Left lung (tissue), 14 donors: ENCODE measurements at places on chromosomes 5 and 9. TPM values are rescaled to one million over a fixed set of nuclear protein-coding genes. Genes with fewer than 3 reads are reported as not detected.
A peak's percentile ranks its signal among the peaks of the same experiment; 100 is the strongest.

Gene TRPM3
- polyA plus RNA-seq, result 1.2 TPM

Gene SPINK6
- polyA plus RNA-seq, result not detected

Gene VLDLR
- 23.4 TPM for polyA plus RNA-seq

Gene PFN3
- polyA plus RNA-seq, result not detected

Gene SOHLH1
- not detected for polyA plus RNA-seq

Gene SMIM33
- 0.11 TPM for polyA plus RNA-seq

Gene TMC1
- 0.42 TPM for polyA plus RNA-seq

GRCh38 chr9:120878188-120879130 lies 1.5 kb upstream of the PHF19 start:
- no peaks in the 10 kb centered on the region for H3K27me3 ChIP-seq
- no peak for DNase-seq
- H3K27ac ChIP-seq, result no peak overlapping the region
- no peaks in the 10 kb centered on the region for H3K36me3 ChIP-seq
- peaks cover 30% of the 10 kb centered on the region for H3K4me1 ChIP-seq
- peak overlapping the region; percentile 85 for H3K4me3 ChIP-seq

DNA sequence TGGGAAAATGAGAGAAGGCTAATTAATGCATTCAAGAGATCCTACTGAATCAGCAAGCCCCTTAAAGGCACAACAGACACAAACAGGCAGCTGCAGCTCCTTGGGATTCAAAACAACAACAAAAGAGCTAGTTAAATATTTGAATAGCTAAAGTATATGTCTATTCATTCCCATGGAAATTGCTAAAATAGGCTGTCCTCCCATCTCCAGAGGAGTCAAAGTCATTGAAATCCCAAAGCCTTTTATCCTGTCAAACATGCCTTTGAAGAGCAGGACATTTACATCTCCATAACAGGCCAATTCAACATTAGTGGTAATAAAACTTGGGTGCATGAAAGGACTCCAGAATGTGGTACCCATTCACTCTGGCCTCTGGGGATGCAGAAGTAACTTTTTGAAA lies 177.4 kb downstream of the NTRK2 start:
- H3K27me3 ChIP-seq, result no peaks in the 10 kb centered on the region
- H3K4me3 ChIP-seq, result no peak overlapping the region
- H3K36me3 ChIP-seq, result no peaks in the 10 kb centered on the region
- no peaks in the 10 kb centered on the region for H3K4me1 ChIP-seq

GRCh38 chr5:138018849-138019248 lies 14.0 kb downstream of the FAM13B start:
- no peak overlapping the region for H3K27ac ChIP-seq
- H3K4me1 ChIP-seq, result peaks cover 10% of the 10 kb centered on the region
- no peaks in the 10 kb centered on the region for H3K36me3 ChIP-seq
- no peaks in the 10 kb centered on the region for H3K27me3 ChIP-seq
- no peak for DNase-seq

GRCh38 chr5:164433106-164433870 lies 927.9 kb downstream of the MAT2B start:
- H3K36me3 ChIP-seq, result no peaks in the 10 kb centered on the region
- H3K27me3 ChIP-seq, result no peaks in the 10 kb centered on the region
- no peak for DNase-seq
- no peak overlapping the region for H3K4me3 ChIP-seq

GRCh38 chr5:111069839-111070238 lies 1.7 kb upstream of the TSLP start:
- no peaks in the 10 kb centered on the region for H3K36me3 ChIP-seq
- no peaks in the 10 kb centered on the region for H3K4me1 ChIP-seq
- H3K27me3 ChIP-seq, result peaks cover 22% of the 10 kb centered on the region

GRCh38 chr9:2859776-2860379 lies 16.0 kb upstream of the PUM3 start:
- H3K4me1 ChIP-seq, result no peaks in the 10 kb centered on the region
- no peaks in the 10 kb centered on the region for H3K36me3 ChIP-seq
- no peaks in the 10 kb centered on the region for H3K27me3 ChIP-seq
- H3K27ac ChIP-seq, result no peak overlapping the region
- peak; percentile 33 for DNase-seq
- no peak overlapping the region for H3K4me3 ChIP-seq

DNA sequence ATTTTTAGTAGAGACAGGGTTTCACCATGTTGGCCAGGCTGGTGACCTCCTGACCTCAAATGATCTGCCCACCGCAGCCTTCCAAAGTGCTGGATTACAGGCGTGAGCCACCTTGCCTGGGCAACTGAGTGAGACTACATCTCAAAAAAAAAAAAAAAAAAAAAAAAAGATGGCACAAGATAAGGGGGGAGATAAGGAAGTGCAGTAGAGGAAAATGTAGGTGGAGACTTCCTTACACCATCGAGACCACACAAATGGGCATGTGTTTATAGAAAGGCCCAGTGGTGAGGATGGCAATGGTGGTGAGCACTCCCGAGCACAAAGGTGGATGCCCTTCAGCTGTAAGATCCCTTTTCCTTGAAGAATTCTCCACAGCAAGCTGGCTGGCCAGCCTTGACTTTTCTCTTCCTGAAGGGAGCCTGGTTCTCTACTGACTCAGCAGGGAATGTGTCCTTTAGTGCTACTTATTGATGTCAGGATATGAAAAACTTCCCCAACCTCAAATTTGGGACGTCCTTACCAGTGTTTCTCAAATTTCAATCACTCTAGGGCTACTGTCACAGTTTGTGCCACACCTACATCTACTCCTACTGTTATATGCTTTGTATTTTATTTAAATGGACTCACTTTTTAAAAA lies 28.2 kb downstream of the ERGIC1 start:
- no peak overlapping the region for H3K4me3 ChIP-seq
- H3K27ac ChIP-seq, result peak overlapping the region; percentile 81
- DNase-seq, result no peak

DNA sequence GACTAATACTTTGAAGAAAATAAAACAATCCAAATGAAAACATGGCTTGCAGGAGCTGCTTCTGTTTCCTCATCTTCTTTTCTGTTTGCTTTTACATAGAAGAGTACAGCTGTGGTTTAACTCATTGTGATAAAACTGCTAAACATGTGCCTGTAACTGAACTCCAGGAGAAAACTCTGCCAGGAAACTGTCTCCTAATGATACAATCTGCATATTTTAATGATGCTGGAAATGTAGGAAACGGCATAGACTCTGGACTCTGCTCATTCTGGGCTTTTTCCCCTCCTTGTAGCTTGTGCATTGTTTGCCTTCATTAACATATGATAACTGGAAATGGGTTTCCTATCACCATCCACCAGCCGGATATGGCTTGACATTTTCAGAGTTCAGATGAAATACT lies 813.3 kb upstream of the WWC1 start:
- H3K36me3 ChIP-seq, result no peaks in the 10 kb centered on the region
- H3K27me3 ChIP-seq, result no peaks in the 10 kb centered on the region
- H3K27ac ChIP-seq, result no peak overlapping the region
- H3K4me3 ChIP-seq, result no peak overlapping the region

DNA sequence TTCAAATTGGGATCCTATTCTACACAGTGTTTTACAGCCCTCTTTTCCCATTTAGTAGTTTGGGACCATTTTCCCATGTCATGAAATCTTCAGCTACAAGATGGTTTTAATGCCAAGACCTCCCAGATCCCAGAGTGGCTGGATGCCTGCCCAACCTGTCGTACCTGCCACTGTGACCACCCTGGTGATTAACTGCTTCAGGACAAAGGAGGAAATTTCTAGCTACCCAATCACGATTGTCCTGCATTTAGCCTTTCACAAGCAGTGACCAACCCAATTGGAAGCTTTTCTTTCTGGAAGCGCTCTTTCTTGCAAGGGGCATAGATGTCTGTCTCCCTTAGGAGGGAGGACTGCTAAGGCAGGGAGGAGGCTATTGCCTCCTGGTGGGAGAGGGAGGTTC lies 13.8 kb downstream of the IL9 start:
- DNase-seq, result no peak
- H3K4me1 ChIP-seq, result no peaks in the 10 kb centered on the region
- peaks cover 33% of the 10 kb centered on the region for H3K27me3 ChIP-seq
- H3K36me3 ChIP-seq, result no peaks in the 10 kb centered on the region
- no peak overlapping the region for H3K27ac ChIP-seq
- no peak overlapping the region for H3K4me3 ChIP-seq

- DNase-seq, result no peak
- no peaks in the 10 kb centered on the region for H3K4me1 ChIP-seq
- H3K27me3 ChIP-seq, result peaks cover 32% of the 10 kb centered on the region
- no peak overlapping the region for H3K27ac ChIP-seq
Observed at GRCh38 chr9:17906841-17907778, 328.2 kb downstream of the SH3GL2 start.

DNA sequence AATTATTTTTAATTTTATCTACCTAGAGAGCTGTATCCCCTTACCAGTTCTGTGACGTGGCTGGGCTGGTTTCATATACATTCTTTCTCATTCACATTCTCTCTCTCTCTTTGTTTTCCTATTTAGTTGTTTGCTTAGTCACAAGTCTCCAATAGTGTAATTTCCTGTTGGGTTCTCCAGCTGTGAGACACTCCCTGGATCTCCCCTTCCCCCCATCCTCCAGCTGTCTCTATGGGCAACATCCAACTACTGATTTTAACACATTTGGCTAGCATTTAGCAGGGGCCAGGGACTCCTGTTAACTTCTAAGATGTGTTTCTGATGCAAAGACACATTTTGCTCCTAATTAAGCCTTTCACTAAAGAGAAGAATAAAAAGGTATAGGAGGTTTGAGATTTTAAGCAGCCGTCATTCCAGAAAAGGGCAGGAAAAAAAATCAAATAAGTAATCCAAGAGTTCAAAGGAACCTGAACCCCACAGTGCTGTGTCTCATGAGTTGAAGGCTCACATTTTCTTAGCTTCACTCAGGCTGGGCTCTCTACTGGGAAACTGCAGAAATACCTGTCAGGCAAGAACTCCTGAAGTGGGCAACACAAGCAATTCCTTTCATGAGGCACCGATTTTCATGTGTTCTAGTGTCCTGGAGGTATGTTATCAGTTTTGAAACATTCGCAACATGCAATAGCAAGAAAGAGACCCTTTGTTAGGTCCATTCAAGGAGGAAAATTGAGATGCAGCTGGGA lies 198.7 kb upstream of the C9orf72 start:
- H3K27me3 ChIP-seq, result no peaks in the 10 kb centered on the region
- no peaks in the 10 kb centered on the region for H3K4me1 ChIP-seq
- no peaks in the 10 kb centered on the region for H3K36me3 ChIP-seq
- no peak for DNase-seq
- H3K27ac ChIP-seq, result no peak overlapping the region
- no peak overlapping the region for H3K4me3 ChIP-seq

DNA sequence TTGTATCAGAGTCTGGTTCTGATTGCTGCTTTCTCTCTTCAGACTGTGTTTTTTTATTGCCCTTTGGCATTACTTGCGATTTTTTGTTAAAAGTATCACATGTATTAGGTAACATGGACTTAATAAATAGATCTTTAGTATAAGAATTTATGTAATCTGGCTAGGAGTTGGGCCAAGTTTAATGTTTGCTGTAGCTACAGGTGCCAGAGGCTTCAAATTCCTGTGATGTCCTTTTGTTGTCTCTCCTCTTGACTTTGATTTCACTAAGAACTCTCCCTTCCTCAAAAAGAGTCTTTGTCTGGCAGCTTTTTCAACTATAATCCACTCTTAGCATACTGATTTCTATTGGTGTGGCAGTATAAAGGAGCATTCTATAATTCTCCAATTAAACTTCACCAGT lies 313.1 kb downstream of the DTWD2 start:
- no peak for DNase-seq
- no peaks in the 10 kb centered on the region for H3K27me3 ChIP-seq
- H3K4me1 ChIP-seq, result no peaks in the 10 kb centered on the region
- H3K4me3 ChIP-seq, result no peak overlapping the region

DNA sequence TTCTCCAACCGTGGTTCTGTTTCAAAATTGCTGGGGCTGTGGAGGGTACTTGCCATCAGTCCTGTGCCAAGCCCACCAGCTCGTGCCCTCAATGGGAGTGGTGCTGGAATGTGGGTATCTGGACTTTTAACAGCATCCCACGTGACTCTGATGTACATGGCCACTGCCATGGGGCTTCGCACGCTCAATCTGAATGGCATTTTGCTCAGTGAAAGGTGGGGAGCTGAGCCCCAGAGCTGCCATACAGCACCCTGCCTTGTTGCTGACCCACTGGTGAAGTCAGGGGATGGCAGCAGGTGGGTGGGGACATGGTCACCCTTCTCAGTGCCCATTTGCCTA lies 16.6 kb upstream of the SYNPO start:
- H3K4me3 ChIP-seq, result no peak overlapping the region
- DNase-seq, result no peak
- H3K27me3 ChIP-seq, result no peaks in the 10 kb centered on the region
- H3K36me3 ChIP-seq, result no peaks in the 10 kb centered on the region
- peaks cover 58% of the 10 kb centered on the region for H3K4me1 ChIP-seq

DNA sequence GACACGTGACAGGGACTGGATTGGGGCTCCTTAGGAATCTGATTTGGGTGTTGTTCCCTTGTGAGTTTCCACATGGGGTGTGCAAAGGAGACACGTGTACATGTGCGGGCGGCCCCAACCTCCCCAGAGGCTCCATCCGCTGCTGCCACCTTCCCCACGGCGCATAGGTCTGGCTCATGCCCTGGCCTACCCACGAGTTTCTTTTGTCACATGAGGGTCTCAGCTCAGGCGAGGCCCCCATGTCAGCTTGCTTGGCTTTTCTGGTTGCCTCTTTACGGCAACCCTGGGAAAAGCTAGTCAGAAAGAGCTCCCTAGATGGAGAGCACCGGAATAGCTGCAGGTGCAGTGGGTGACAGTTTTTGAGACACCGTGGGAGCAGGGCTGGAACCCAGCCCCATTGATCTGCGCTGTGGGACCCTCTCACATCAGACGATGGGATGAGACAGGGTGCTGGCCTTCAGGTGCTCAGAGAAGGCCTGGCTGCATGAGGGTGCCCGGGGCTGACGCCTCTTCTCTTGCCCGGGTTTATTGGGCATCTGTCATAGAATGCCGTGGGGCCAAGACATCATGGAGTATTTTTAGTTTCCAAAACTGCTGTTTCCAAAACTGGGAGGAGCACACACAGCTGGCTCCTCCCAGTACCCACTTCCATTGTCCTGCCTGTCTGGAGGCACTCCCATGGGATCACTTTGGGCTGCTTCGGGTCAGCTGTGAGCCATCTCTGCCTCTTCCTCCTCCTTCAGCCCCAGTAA lies 107.8 kb downstream of the WNK2 start:
- no peaks in the 10 kb centered on the region for H3K36me3 ChIP-seq
- H3K4me3 ChIP-seq, result no peak overlapping the region
- DNase-seq, result no peak
- H3K27me3 ChIP-seq, result no peaks in the 10 kb centered on the region

DNA sequence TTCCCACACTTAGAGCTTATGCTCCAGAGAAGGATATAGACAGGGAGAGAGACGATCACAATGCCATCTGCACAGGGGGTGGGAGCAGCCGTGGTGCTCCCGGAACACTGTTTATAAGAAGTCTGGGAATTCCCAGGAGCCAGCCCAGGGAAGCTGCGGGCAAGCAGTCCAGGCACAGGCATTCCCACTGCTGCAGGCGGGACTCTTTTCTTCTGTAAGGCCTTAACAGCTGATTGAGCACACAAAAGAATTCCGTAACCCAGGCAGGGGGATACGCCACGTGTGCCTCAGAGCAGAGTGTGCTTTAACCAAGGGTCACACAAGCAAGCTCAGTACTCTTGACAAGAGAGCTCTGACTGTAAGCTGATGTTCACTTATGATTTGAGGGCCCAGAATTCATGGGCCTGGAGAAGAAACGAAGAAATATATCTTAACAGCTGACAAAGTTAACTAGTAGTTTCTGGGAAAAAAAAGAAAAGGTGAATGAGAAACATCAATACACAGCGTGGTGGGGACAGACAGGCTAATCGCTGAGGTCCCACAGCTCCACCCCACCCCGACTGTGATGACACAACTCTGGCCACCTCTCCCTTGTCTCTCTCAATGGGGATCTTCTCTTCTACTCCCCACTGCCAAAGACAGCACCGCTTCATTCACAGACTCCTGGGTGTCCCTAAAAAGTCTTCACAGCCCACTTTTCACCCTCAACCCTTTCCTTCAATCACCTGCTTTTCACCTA lies 85.9 kb upstream of the SIMC1 start:
- no peaks in the 10 kb centered on the region for H3K27me3 ChIP-seq
- no peak for DNase-seq
- H3K4me3 ChIP-seq, result no peak overlapping the region
- no peak overlapping the region for H3K27ac ChIP-seq
- no peaks in the 10 kb centered on the region for H3K36me3 ChIP-seq
